Kidney (tissue), 22 donors: ENCODE measurements at places on chromosomes 7 and 10. TPM values are rescaled to one million over a fixed set of nuclear protein-coding genes. Genes with fewer than 3 reads are reported as not detected.
A peak's percentile ranks its signal among the peaks of the same experiment; 100 is the strongest.

- DNase-seq = peak; percentile 88
Observed at GRCh38 chr7:46352004-46352954, 431.2 kb upstream of the IGFBP3 start.

- no peak for DNase-seq
Observed at GRCh38 chr7:47217570-47218360, 364.1 kb downstream of the TNS3 start.

- no peak for DNase-seq
Observed at GRCh38 chr10:18438361-18439126, 212.8 kb downstream of the NSUN6 start.

DNA sequence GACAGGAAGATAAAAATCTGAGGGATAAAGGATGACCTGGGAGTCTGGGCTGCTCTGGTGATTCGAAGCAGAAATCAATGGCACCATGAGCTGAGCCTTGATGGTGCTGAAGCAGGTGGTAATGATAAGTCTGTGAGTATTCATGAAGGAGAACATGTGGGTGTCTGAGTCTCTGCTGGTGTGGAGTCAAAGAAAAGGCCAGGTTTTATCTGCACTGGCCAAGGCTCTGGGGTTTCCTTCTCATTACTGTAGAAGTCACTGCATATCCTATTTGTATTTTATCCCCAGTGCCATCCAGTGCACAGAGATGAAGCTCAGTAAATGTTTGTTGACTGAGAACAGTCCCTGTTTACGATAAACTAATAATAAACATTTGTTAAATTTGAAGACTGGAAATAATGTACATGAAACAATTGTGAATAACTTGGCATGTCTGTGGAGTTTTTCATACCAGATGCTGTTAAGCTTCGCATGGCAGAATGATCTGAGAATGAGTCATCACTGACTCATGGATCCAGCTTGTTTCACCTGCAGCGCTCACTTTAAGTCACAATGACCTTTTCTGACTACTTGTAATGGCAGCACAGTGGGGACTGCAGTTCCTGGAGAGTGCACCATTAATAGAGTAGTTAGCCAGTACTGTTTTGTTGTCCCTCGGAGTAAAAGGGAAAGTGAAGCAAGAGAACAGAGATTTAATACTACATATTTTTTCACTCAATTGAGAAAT, 538.5 kb downstream of the HTR7 start:
- no peak for DNase-seq

DNA sequence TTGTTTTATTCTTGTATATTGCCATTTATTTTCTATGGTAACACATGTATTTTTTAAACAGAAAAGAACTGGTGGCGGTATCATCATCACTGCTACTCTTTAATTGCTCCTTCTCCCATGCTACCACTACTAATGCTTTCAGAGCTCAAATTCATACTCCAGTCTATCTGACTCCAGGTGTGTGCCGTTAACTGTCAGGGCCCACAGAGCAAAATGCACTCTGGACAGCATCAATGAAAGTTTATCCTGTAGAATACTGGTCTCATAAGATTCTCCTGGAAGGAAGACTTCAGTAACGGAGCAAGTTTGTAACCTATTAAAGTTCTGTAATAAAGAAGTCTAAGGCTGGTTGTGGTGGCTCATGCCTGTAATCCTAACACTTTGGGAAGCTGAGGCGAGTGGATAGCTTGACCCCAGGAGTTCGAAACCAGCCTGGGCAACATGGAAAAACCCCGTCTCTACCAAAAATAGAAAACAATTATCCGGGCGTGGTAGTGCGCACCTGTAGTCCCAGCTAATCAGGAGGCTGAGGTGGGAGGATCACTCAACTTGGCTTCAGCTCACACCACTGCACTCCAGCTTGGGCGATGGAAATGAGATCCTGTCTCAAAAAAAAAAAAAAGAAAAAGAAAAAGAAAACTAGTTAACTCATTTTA, 18.4 kb downstream of the ZNRF2 start:
- DNase-seq = no peak

- DNase-seq = no peak
Observed at GRCh38 chr7:134587750-134588149, 38.8 kb downstream of the AKR1B15 start.

DNA sequence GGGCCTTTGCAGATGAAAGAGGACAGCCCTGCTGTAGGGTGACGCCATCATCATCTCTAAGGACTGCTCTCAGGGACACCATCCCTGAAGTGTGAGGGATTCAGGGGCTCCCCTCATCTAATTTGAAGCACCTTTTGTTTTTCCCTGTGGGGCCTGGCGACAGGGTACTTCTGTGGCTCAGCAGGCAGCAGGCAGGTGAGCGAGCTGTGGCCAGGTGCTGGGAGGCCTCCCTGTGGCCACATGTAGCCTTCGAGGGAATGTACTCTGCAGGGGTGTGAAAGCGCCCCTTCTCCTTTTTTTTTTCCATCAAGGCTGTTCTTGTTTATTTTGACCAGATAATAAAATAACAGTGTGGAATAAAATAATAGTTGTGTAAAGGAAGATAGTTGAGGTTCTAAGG, 118.2 kb upstream of the DPP6 start:
- DNase-seq = no peak

- no peak for DNase-seq
Observed at GRCh38 chr10:131723297-131724168, 177.3 kb upstream of the PPP2R2D start.

The HECW1 gene
- total RNA-seq = 0.50 TPM

The GRM3 gene
- not detected for total RNA-seq

The WDFY4 gene
- 13.3 TPM for total RNA-seq

The PDE1C gene
- 5.5 TPM for total RNA-seq

The LIPJ gene
- not detected for total RNA-seq
